Activated CD4-positive, alpha-beta T cell treated with anti-CD3 and anti-CD28 coated beads for 36 hours (primary cell): ENCODE measurements at places on chromosomes 16 and 17. TPM values are rescaled to one million over a fixed set of nuclear protein-coding genes. Genes with fewer than 3 reads are reported as not detected.
A peak's percentile ranks its signal among the peaks of the same experiment; 100 is the strongest.

- H3K4me1 ChIP-seq = no peaks in the 10 kb centered on the region
- no peak overlapping the region for H3K4me3 ChIP-seq
Observed at GRCh38 chr16:55325080-55325447, 1.1 kb downstream of the IRX6 start.

GRCh38 chr17:37671824-37672547 lies 28.7 kb upstream of the DDX52 start:
- H3K4me1 ChIP-seq = no peaks in the 10 kb centered on the region
- H3K27ac ChIP-seq = no peak overlapping the region
- no peak for DNase-seq
- no peaks in the 10 kb centered on the region for H3K36me3 ChIP-seq
- H3K4me3 ChIP-seq = no peak overlapping the region

DNA sequence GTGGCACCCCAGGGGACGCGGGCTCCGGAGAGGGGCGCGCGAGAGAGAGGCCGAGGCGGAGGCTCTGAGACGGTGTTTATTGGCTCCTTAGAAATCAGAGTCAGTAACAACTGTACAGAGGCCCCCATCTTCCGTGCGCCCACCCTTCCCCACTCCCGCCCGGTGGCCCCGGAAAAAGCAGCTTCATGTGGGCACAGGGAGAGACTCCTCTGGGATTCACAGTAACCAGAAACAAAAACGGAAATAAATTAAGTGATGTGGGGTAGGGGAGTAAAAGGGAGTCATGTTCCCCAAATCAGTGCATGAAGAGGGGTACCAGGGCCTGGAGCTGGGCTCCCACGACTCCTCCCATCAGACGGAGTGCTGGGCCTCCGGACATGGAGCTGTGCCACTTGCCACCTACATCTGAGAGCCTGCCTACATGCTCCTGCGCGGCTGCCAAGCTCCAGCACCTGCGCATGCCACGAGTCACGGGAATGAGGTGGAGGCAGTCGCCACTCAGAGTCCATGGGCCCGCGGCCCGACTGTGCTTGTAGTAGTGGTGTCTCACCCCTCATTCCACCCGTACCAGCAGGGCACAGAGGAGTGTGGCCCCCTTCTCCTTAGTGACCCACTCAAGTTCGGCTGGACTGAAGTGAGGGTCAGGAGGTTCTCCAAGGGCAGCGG lies 543 bp upstream of the GPS2 start:
- peaks cover 37% of the 10 kb centered on the region for H3K36me3 ChIP-seq
- H3K4me1 ChIP-seq = peaks cover 40% of the 10 kb centered on the region
- no peaks in the 10 kb centered on the region for H3K27me3 ChIP-seq

DNA sequence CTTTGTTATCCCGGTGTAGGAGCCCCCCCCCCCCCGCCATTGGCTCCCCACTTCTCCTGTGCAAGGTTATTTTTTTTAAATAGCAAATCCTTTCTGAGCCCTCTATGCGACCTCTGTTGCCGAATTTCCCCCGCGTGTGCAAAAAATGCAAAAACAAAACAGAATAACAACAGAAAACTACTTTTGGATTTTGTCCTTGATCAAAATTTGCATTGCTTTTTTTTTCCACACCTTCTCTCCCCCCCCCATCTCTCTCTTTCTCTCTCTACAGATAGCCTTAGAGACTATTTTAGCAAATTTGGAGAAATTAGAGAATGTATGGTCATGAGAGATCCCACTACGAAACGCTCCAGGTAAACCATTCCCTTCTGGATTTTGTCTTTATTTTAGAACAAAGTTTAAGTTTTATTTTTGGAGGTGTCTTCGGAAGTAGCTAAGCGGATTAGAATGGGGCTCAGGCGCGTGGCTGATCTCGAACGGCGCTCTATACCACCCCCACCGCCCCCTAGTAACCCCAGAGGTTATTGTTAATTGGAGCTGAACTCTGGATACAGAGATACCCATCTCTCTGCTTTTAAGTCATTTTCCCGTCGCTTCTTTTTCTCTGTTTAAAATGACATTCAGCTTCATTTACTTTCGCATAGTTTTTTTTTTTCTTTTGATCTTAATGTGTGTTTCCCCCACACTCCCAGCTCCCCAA lies 1.0 kb downstream of the MSI2 start:
- no peaks in the 10 kb centered on the region for H3K27me3 ChIP-seq
- peaks cover 55% of the 10 kb centered on the region for H3K4me1 ChIP-seq
- H3K27ac ChIP-seq = peak overlapping the region; percentile 67
- DNase-seq = peak; percentile 55
- H3K36me3 ChIP-seq = peaks cover 34% of the 10 kb centered on the region

DNA sequence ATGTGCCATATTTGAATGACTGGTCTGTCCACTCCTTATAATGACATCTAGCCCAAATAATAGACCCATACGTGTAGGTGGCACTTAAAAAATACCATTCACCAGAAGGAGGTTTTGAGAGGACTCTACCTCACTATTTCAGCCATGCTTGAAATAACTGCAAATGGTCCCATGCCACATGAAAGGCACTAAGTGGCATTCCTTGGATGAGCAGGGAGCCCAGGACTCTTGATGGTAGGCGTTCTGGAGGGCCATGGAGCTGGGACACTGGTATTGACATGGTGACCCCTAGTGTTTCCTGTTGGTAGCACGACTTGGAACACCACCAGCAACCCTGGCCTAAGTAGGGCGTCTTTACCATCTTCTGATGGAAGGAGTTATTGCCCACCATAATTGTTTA lies 148.7 kb upstream of the ZFHX3 start:
- H3K36me3 ChIP-seq = no peaks in the 10 kb centered on the region
- H3K27ac ChIP-seq = no peak overlapping the region
- no peak overlapping the region for H3K4me3 ChIP-seq
- H3K4me1 ChIP-seq = no peaks in the 10 kb centered on the region

GRCh38 chr17:52064791-52065211 lies 93.7 kb downstream of the CA10 start:
- H3K4me3 ChIP-seq = no peak overlapping the region
- H3K4me1 ChIP-seq = no peaks in the 10 kb centered on the region
- no peak overlapping the region for H3K27ac ChIP-seq

DNA sequence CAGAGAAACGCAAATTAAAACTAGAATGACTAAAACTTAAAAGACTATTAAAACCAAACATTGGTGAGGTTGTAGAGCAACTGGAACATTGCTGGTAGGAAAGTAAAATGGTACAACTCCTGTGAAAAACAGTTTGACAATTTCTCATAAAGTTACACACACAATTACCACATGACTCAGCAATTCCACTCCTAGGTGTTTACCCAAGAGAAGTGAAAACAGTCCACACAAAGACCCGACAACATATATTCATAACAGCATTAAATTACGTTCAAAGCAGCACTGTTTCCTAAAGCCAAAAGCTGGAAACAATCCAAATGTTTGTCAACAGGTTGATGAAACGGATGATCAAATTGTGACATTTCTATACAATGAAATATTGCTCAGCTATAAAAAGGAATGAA lies 26.5 kb upstream of the ALOX12 start:
- H3K36me3 ChIP-seq = peaks cover 2% of the 10 kb centered on the region
- H3K4me3 ChIP-seq = no peak overlapping the region
- H3K27ac ChIP-seq = peak overlapping the region; percentile 82
- H3K27me3 ChIP-seq = no peaks in the 10 kb centered on the region

- H3K4me1 ChIP-seq = peaks cover 15% of the 10 kb centered on the region
- peaks cover 6% of the 10 kb centered on the region for H3K27me3 ChIP-seq
- H3K36me3 ChIP-seq = no peaks in the 10 kb centered on the region
- no peak overlapping the region for H3K27ac ChIP-seq
Observed at GRCh38 chr17:73139296-73139695, 25.5 kb upstream of the SSTR2 start.

GRCh38 chr17:78315355-78316114 lies 44.3 kb downstream of the SOCS3 start:
- H3K4me3 ChIP-seq = peak overlapping the region; percentile 35
- H3K4me1 ChIP-seq = peaks cover 49% of the 10 kb centered on the region
- no peaks in the 10 kb centered on the region for H3K36me3 ChIP-seq
- peak overlapping the region; percentile 74 for H3K27ac ChIP-seq

DNA sequence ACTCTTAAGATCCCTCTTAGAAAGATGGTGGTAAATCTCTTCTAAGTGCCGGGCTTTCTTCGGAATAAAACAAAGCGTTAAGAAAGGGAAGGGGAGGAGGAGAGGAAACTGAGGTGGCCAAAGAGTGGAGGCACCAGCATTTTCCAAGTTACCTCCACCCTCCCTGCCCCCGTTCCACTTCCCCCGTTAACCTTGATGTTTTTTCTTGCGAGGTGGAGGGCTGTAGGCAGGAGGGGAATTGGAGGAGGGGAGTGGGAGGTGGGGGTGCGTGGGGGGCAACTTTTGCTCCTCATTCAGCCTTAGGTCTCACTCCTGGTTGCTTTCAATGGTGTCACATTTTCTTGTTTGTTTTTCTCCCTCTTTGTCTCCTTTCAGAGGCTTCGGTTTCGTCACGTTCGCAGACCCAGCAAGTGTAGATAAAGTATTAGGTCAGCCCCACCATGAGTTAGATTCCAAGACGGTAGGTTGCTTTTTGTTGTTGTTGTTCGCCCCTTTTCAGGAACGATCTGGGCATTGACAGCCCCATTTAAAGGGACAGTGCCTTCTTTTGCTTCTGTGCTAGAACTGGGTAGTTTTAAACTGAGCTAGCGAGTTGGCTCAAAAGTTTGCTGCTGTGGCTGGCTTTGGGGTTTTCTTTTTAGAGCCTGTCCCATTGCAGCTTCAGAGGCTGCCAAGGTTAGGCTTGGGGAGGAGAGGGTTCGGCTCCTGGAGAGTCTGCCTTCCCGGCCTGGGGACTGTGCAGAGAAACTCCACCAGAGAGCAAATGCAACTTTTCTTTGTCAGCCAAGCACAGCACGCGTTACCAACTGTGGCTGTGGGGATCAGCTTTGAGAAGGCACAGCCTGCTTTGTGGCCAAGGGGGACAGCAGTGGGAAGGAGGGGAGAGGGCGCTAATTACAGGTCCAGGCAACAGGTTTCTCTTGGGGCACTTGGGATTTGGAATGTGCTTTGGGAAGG lies 1.9 kb downstream of the MSI2 start:
- H3K27ac ChIP-seq = peak overlapping the region; percentile 67
- peak overlapping the region; percentile 70 for H3K4me3 ChIP-seq
- DNase-seq = peak; percentile 15
- H3K36me3 ChIP-seq = peaks cover 42% of the 10 kb centered on the region
- H3K27me3 ChIP-seq = no peaks in the 10 kb centered on the region
- peaks cover 57% of the 10 kb centered on the region for H3K4me1 ChIP-seq

DNA sequence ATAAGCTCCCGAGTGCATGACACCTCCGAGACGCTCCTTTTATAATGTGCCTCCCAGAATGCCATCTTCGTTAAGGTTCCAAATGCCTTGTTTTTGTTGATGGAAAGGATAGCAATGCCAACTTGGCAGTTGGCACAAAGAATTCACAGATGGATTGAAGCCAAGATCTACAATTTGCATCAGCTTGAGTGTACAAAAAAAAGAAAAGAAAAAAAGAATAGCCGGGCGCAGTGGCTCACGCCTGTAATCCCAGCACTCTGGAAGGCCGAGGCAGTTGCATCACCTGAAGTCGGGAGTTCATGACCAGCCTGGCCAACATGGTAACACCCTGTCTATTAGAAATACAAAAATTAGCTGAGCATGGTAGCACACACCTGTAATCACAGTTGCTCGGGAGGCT lies 7.6 kb downstream of the TBC1D16 start:
- H3K27me3 ChIP-seq = no peaks in the 10 kb centered on the region
- no peak overlapping the region for H3K27ac ChIP-seq
- no peaks in the 10 kb centered on the region for H3K36me3 ChIP-seq

DNA sequence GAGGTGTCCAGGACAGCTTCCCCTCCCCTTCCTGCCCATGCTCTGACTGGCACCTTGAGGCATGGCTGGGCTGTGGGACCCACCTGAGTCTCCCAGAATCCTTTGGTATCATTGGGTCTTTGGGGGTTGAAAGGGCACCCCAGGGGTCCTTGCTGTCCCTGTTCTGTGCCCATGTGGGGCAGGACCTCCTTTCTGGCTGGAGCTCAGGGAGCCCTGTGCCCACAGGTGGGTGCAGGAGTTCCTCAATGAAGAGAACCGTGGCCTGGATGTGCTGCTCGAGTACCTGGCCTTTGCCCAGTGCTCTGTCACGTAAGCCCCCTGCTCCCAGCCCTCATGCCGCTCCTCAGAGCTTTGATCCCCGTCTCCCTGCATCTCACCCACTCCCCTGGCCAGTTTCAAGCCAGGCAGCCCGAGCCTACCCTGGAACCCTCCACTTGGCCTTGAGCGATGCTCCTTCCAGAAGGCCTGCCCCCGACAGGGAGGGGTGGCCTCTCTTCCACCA lies 11.8 kb downstream of the FMNL1 start:
- no peak overlapping the region for H3K4me3 ChIP-seq
- peak overlapping the region; percentile 100 for H3K27ac ChIP-seq
- H3K36me3 ChIP-seq = peaks cover 68% of the 10 kb centered on the region
- DNase-seq = no peak
- H3K4me1 ChIP-seq = peaks cover 75% of the 10 kb centered on the region
- H3K27me3 ChIP-seq = no peaks in the 10 kb centered on the region

DNA sequence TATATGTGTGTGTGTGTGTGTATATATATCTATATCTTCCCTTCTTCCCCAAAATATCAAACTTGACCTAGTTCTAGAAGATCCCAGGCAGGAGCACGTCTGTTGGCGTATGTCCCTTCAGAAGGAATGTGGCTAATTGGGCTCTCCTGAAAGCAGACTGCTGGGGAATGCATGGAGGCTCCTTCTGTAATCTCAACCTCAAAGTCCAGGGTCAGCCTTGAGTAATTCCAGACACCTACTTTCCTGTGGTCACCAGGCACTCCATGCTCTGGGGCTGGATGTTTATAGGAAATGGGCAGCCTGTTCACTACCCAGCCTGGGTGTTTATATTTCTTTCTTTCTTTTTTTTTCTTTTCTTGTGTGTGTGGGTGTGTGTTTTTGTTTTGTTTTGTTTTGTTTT lies 13.4 kb downstream of the BCO1 start:
- no peaks in the 10 kb centered on the region for H3K36me3 ChIP-seq
- H3K4me1 ChIP-seq = no peaks in the 10 kb centered on the region
- no peaks in the 10 kb centered on the region for H3K27me3 ChIP-seq
- H3K4me3 ChIP-seq = no peak overlapping the region

DNA sequence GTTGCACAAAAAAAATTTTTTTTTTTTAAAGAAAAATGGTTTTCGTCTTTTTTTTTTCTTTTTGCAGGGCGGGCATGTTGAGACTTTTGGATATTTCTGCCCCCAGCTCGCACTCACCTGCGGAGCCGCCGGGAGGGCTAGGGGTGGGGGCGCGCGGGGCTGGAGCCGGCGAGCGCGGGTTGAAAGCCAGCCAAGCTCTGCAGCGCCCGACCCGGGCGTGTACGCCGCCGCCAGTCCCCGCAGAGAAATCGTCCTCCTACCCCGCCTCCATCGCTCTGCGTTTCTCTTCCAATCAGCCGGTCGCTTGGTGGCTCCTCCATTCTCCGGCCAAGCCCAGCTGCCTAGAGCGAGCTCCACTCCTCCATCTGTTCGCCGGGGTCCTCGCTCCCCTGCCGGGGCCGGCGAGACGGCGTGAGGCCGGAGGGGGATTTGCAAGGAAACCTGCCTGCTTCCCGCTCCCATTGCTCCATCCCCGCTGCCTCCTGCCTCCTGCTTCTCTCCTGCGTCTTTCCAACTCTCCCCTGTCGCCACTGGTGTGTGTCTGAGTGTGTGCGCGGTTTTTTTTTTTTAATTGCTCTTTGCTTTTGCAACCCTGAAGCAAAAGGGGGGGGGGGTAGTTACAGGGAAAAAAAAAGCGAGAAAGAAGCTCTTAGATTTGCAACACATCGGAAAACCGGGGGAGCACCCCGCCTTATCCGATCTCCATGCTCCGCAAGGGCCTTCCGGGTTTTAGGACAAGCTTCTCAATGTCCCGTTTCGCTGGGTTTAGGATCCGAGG lies 1.8 kb upstream of the UBTF start:
- peaks cover 24% of the 10 kb centered on the region for H3K4me1 ChIP-seq
- peak overlapping the region; percentile 92 for H3K27ac ChIP-seq
- peak overlapping the region; percentile 93 for H3K4me3 ChIP-seq

Gene CA4
- not detected for total RNA-seq

Gene IFI35
- total RNA-seq = 68.1 TPM

Gene MFSD6L
- 0.07 TPM for total RNA-seq

Gene IGFALS
- not detected for total RNA-seq

Gene SMTNL2
- not detected for total RNA-seq
